ENCODE measurements at places on chromosomes 4 and X.

DNA sequence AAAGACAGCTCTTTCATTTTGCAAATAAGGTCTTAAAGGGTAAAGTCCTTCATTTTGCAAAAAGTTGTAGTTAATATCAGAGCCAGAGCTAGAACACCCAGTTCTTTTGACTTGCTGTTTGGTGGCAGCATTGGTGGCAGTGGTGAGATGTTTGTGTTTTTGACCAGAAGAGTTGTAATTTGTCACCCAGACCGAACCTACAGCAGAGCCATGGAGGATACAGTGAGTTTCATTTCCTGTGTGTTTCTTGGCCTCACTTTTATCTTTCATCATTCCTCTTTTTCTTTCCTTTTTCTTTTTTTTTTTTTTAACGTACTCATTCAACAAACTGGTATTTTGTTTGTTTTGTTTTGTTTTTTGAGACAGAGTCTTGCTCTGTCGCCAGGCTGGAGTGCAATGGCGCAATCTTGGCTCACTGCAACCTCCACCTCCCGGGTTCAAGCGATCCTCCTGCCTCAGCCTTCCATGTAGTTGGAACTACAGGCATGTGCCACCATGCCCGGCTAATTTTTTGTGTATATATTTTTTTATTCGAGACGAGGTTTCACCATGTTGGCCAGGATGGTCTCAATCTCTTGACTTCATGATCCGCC, 116.4 kb downstream of the AFF1 start:
- no peak for DNase-seq

- DNase-seq: no peak
Measured at GRCh38 chr4:148431401-148431800, 10.8 kb downstream of the NR3C2 start.

- no peak for DNase-seq
Measured at GRCh38 chrX:19875050-19875431, 12.4 kb downstream of the SH3KBP1 start.

GRCh38 chrX:122666601-122667000, 517.5 kb upstream of the GRIA3 start:
- no peak for DNase-seq

GRCh38 chrX:96147681-96148080, 537.0 kb upstream of the DIAPH2 start:
- DNase-seq: no peak

DNA sequence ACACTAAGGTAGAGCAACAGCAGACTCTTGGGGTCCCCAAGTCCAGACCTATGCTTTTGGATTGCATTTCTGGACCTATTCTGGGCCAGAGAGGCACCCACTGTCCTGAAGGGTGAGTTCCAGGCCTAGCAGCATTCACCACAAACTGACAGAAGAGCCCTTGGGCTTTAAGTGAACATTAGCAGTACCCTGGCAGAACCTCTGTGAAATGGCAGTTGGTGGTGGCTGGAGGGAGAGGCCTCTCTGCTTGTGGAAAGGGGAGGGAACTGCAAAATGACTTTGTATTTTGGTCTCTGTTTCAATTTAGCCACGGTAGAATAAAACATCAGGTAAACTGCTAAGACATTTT, 1211.9 kb downstream of the PCDH18 start:
- no peak for DNase-seq

- no peak for DNase-seq
Measured at GRCh38 chr4:168765322-168765721, 244.7 kb downstream of the CBR4 start.

Measured in stimulated activated CD4-positive, alpha-beta T cell treated with anti-CD3 and anti-CD28 coated beads, TNF-alpha, amount 100 ng/mL, for 4 hours (primary cell).